Nucleus accumbens (tissue), 56 donors: ENCODE measurements at places on chromosomes 2 and 18.

DNA sequence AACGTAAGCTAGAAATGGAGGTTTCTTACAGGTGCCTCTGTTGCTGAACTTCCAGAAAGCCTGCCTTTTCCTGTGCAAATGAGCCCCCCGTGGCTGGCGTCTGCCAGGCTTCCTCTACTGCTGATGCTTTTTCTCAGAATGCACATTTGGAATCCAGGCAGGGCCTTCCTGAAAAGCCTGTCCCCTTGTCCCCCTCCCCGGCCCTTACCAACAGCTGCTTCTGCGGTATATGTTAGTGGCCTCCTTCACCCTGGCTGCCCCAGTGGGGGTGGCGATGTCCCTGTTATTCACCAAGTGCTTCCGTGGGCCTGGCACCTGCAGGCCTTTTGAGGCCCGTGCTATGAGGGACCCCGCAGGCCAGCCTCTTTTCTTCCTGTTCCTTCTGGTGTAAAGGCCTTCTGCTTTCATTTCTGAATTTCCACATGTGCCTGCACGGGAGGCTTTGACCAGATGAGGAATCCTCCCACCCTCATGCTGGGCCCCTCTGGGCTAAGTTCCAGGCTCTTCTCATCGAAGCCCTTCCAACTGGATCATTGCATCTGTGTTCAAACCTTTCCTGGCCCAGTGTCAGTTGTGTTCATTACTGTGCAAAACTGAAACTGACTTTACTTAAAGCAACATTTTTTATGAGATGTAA is 10.4 kb downstream of the CNDP2 start:
- no peak for DNase-seq

DNA sequence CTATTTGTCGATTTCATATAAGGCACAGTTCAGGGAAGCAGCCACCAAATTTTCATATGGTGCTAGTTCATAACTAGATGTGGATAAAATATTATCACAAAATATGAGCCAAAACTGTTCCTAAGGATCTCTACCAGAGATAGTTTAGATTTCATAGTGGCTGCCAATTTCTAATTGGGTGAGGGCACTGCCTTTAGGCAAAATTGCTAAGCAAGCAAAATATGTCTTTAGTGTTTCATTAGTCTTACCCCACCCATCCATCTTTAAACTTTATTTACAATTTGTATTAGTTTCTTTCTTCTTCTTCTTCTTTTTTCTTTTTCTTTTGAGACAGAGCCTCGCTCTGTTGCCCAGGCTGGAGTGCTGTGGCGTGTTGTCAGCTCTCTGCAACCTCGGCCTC is 77.1 kb upstream of the SLC4A10 start:
- no peak for DNase-seq

- DNase-seq = no peak
Measured at GRCh38 chr2:165846056-165846455, 52.0 kb upstream of the GALNT3 start.

DNA sequence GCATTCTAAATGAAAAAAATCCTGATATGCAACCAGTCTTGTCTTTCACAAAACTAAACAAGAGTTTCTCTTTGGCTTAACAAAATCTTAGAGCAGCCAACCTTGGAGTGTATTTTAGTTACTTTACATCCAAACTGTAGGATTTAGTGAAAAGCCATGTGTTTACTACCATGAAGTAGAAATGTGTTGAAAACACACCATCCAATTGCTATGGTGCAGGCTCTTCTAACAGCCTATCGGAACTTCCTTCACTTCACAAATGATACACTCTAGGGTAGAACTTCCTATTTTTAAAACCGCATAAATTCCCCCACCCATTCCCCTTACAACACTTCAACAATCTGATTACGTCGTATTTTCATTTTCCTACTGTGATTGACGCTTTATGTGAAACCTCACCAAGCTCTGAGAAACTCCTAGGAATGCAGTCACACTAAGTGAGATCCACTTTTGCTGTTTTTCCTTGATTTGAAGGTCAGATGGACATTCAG is 74.4 kb upstream of the MAP4K4 start:
- DNase-seq = no peak

DNA sequence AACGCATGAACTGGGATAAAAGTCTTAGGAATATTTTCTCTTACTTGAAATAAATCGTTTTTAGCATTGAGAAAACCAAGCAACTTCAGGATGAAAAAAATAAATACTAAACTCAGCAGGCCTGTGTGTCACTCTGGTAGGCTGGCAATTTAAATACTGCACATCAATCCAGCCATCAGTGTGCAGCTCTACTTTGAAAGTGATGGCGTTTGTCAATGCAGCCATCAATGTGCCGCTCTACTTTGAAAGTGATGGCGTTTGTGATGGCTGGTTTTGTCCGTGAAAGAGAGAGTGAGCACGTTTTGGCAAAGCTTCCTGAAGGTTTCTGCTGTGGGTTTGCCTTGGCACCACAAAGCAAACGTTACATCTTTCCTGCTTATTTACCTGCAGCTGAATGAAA is 543.5 kb upstream of the SALL3 start:
- no peak for DNase-seq
